ENCODE measurements at places on chromosomes 7 and 10.

DNA sequence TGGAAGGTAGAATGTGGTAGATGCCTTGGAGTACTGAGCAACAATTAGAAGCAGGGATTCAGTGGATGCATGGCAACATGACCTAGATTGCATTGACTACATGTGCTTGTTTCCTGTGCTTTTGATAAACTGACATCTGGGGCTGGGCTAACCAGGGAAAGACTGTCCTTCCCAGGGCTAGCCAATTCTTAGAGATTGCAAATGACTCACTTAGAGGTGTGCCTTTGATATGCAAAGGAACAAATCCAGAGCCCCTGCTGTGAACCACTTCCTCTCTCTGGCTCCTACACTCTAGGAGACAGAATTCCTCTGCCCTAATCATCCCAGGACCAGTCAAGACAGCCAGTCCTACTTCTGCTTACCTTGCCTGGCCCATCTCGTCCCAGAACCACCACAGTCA lies 651.5 kb downstream of the LRMDA start:
- DNase-seq = no peak

- no peak for DNase-seq
Measured at GRCh38 chr10:61655335-61655851, 7.3 kb upstream of the CABCOCO1 start.

GRCh38 chr7:129517931-129518330 lies 15.6 kb downstream of the SMKR1 start:
- no peak for DNase-seq

GRCh38 chr10:120977897-120978296 lies 126.7 kb downstream of the WDR11 start:
- DNase-seq = no peak

DNA sequence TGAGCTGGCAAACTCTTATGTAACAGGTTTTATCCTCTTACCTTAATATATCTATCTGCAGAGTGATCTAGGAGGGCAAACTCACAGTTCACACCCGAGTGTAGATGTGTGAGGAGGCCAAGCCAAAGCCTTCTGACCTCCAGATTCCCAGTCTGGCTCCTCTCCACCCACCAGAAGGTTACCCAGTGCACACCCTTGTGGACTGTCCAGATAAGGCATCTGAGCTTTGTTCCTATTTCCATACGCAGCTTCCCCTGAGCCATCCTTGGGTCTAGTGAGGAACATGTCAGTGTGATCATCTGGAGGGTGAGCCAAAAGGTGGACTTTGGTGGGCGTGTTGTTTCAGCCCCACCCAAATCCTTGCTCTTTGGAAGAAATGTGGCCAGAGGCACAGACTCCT lies 203.0 kb upstream of the MEOX2 start:
- DNase-seq = no peak

All from NCI-H1694 (cell line).